ENCODE measurements at places on chromosomes 3 and 15.

GRCh38 chr15:38899300-38899699, 334.7 kb upstream of the RASGRP1 start:
- DNase-seq = no peak

- no peak for DNase-seq
These were observed 154.6 kb upstream of the MBNL1 start for GRCh38 chr3:152113992-152114651.

DNA sequence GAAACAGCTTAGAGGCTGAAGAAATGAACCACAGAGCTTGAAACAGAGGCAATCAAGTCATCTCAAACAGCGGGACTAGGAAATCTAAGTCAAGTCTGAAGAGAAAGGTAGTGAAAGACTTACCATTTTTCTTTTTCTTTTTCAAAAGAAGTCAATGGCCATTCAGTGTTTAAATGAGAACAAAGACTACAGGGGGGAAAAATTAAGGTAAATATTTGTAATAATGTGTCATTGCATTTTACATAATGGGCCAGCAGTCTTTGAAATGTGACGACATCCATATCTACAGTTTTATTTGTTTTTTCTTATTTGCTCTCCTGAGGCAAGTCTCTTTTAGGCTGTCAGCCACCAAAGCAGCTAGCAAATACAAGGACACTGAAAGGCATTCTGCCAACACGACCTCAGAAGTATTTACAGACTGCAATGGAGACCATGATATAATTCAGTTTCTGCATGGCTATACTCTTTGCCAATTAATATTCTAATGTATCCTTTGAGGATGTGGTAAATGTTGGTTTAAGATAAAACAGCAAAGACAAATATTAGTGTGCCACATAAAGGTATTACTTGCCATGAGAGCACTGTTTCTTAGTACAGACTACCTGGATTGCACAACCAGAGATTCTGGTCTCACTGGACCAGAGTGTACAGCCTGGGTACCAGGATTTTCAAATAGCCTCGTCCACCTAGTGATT, 307.0 kb upstream of the THBS1 start:
- DNase-seq = no peak

DNA sequence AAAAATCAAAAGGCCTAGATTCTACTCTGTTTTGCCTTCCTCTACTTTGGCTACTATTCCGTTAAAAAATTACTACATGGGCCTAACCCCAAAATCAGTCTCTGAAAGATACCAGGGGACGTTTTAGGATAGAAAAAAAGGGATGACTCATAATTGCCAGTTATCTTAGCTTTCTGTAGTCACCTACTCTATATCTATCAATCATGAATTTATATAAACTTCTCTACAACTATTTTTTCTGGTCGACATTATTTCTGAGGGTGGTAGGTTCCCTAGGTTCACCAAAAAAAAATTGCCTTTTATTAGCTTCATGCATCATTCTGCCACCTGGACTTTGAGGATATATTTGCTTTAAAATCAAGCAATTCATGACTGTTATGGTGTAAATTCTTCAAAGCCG, 36.5 kb downstream of the RAF1 start:
- no peak for DNase-seq

DNA sequence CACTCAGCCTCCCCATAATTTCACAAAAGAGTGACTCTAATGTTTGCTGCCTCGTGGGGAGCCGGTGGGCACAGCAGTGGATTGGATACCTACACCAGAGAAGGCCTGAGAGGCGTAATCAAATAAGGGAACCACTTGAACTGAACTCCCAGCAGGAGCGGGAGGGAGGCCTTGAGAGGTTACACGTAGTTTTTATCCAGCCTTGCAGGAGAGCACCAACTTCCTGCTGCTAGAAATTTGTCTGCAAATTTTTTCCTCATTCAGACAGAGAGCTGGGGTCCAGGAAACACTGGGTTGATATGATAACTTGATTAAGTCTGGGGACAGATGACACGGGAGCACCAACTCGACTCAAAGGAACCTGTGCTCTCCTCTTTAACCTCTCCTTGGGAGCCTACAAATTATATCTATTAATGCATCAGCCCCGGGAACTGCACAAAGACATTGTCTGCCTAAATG, 69.8 kb downstream of the HES1 start:
- DNase-seq = peak; percentile 9

GRCh38 chr3:20105513-20106280, 65.5 kb downstream of the KAT2B start:
- no peak for DNase-seq

- DNase-seq = no peak
These were observed 44.6 kb upstream of the FILIP1L start for GRCh38 chr3:100158918-100159330.

Measured in activated naive CD8-positive, alpha-beta T cell treated with anti-CD3 and anti-CD28 coated beads, Interleukin-2, amount 50 U/mL, for 24 hours (primary cell).